ENCODE measurements at places on chromosomes 6 and 20.
A peak's percentile ranks its signal among the peaks of the same experiment; 100 is the strongest.

DNA sequence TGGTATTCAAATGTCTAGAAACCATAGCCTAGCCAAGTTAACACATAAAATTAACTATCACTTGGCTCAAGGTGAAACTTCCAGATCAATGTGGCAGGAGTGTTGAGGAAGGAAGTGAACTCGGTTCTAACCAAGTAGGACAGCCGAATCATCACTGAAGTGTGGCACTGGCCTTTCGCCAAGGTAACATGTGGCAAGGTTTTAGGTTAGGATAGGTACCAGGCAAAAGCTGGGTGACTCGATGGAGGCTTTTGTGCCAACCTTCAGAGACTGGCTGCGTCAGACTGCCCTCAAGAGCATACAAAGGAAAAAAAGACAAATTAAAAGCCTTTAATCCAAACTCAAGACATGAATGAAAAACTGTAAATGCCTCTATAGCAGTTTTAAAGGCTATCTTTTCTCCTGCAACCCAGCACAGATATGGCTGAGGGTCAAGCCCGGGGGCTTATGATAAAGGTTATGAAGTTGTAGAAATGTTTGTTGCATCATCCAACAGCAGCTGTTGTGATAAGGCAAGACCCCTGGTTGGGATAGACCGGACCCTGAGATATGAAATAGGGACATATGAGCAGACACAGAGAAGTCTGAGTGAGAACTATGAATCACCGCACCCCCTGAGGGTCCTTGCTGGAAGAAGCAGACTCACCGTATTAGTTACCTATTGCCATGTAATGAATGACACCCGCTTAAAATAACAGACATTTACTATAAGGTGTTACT lies 11.9 kb downstream of the PSMB9 start:
- H3K4me3 ChIP-seq = no peak overlapping the region
- H3K36me3 ChIP-seq = peaks cover 12% of the 10 kb centered on the region
- peaks cover 42% of the 10 kb centered on the region for H3K4me1 ChIP-seq
- H3K27me3 ChIP-seq = no peaks in the 10 kb centered on the region

DNA sequence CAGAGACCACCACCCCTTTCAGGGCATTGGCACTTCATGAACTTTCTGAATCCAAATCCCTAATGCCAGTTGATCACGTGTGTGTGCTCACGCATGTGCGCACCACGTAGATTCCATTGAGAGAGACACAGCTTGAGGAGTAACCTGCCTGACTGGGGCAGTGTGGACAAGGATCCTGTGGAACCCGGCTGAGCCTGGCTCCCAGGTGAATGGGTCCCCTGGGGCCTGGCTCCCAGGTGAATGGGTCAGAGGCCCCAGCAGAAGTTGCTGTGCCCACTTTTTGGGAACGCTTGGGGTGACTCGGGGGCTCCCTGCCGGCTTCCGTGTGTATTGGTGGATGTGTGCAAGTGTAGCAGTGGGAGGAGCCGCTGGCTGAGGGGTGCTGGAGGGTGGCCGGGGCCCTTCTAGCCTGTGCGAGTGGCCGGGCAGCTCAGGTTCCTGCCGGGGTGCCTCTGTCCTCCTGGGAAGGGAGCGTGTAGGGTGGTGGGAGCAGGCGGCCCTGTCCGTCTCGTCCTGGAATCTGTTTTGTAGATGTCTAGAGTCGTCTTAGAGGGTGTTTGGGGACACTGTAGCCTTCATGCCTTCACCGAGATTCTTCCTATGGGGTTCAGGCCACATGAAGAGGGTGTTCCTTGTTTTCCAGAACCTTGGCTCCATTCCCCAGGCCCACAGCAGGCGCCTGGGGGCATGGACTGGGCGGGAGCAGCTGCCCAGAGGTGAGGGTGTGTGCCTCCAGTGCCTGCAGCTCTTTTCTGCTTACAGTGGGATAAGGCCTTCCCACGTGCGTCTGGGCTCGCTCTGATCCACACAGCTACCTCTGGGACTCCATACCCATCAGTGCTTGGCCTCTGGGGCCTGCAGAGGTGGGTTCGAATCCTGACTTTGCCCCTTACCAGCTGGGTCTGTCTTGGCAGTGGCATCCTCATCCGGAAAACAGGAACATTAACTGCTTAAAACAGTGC lies 3.2 kb downstream of the RBM38 start:
- H3K36me3 ChIP-seq = peaks cover 67% of the 10 kb centered on the region
- no peak for DNase-seq
- no peaks in the 10 kb centered on the region for H3K27me3 ChIP-seq
- peak overlapping the region; percentile 90 for H3K4me3 ChIP-seq

DNA sequence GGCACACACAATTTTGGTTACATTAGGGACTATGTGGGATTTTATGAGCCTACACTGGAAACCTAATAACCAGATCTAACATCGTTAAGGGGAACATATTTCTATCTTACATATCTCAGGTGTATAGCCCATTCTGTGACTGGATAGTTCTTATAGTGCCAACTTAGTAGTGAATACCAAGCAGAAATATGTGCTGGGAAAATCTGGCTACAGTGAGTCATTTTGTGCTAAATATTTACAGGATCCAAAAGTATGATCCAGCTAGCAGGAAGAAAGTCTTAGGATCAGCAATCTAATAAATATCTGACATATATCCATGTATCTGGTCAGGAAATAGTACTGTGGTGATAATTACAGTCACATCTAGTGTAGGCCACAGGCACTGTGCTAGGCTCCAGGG lies 94.6 kb upstream of the INSM1 start:
- no peak overlapping the region for H3K27ac ChIP-seq
- DNase-seq = no peak
- no peak overlapping the region for H3K4me3 ChIP-seq
- H3K36me3 ChIP-seq = no peaks in the 10 kb centered on the region
- H3K4me1 ChIP-seq = peaks cover 4% of the 10 kb centered on the region
- H3K27me3 ChIP-seq = peaks cover 10% of the 10 kb centered on the region

GRCh38 chr20:53708129-53708968 lies 114.7 kb upstream of the ZNF217 start:
- peak overlapping the region; percentile 61 for H3K4me3 ChIP-seq
- no peaks in the 10 kb centered on the region for H3K36me3 ChIP-seq
- no peaks in the 10 kb centered on the region for H3K27me3 ChIP-seq
- peak; percentile 48 for DNase-seq

- no peaks in the 10 kb centered on the region for H3K36me3 ChIP-seq
- H3K4me1 ChIP-seq = no peaks in the 10 kb centered on the region
- H3K27ac ChIP-seq = no peak overlapping the region
- no peak overlapping the region for H3K4me3 ChIP-seq
Observed at GRCh38 chr20:36271639-36272546, 34.2 kb upstream of the DLGAP4 start.

- H3K4me3 ChIP-seq = no peak overlapping the region
- H3K4me1 ChIP-seq = peaks cover 76% of the 10 kb centered on the region
- no peak for DNase-seq
- no peaks in the 10 kb centered on the region for H3K27me3 ChIP-seq
Observed at GRCh38 chr20:59182401-59183044, 18.9 kb downstream of the ZNF831 start.

DNA sequence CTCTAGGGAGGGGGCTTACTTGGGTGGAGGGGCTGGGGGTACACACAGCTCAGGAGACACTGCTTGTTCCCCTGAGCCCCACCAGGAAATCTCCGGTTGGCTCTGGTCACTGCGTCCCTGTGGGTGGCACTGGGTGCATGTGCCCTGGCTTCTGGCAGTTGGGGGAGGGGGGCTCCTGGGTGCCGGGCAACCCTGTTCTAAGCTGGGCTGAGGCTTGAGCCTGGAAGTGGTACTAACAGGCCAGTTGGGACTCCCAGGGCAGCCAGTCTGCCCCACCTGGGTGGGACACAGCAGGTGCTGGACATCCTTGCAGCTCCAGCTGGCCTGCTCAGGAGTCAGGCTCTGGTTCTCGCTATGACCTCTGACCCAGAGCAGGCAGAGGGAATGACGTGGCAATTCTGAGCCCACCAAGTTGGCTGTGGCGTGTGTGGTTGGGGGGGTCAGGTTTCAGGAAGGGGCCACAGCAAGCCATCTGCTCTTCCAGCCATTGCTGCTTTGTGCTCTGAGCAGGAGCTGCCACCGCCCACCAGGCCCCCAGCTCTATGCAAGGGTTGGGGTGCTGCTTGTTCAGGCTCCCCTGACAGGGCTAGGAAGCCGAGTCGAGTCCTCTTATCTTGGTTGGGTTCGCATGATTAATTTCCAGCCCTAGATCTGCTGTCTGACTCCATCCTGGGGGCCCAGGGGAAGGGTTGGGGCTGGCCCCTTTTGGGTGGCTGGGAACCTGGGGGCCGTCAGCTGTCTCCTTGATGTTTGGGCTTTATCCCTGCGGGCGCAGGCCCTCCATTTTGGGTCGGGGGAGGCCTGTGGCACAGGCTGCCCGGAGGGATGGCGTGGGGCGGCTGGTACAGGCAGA lies 590 bp downstream of the C20orf204 start:
- peak overlapping the region; percentile 24 for H3K4me3 ChIP-seq
- peak overlapping the region; percentile 93 for H3K27ac ChIP-seq
- DNase-seq = peak; percentile 53
- peaks cover 7% of the 10 kb centered on the region for H3K36me3 ChIP-seq
- H3K4me1 ChIP-seq = peaks cover 69% of the 10 kb centered on the region

DNA sequence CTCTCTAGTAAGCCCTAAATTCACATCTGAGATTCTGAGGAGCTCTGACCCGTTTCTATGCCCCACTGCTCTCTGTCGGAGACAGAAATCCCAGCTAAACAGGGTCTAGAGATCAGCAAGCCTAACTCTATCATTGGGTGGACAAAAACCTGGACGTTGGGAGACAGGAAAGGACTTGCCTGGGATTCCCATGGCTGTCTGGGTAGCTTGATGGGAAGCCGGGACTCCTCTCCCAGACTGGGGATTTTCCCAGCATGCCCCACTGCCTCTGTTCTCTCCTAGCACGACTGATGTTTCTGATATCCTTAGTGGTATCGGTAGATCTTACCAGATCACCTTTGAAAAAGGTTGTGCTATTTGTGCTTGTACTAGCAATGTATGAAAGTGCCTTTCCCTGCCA lies 22.9 kb downstream of the DUSP22 start:
- peaks cover 45% of the 10 kb centered on the region for H3K4me1 ChIP-seq
- H3K27me3 ChIP-seq = no peaks in the 10 kb centered on the region
- DNase-seq = no peak
- H3K27ac ChIP-seq = no peak overlapping the region
- peaks cover 6% of the 10 kb centered on the region for H3K36me3 ChIP-seq

DNA sequence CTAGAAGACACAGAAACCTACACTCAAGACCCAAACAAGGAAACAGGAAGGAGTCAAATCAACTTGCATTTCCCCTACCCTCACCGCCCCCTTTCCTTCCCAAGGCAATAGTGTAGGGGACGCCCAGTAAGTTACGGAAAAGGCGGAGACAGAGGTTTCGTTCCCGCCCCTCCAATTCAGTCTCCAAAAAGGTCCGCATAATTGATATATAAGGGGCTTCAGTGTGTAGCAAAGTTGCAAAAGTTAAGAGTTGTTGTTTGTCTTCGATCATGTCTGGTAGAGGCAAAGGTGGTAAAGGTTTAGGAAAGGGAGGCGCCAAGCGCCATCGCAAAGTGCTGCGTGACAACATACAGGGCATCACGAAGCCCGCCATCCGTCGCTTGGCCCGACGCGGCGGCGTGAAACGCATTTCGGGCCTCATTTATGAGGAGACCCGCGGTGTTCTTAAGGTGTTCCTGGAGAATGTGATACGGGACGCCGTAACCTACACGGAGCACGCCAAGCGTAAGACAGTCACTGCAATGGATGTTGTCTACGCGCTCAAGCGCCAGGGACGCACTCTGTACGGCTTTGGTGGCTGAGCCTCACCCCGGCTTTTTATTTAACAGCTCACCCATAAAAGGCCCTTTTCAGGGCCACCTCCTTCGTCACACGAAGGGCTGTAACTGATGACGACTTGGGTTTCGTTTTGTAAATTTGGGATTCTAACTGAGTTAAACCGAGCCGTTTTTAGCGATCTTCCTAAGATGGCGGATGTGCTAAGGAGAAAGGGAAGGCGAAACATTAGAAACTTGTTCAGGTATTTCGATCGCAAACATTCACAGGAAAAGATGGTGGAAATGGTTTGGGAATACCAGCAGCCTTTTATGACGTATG lies 124.6 kb upstream of the BTN3A2 start:
- peak overlapping the region; percentile 82 for H3K4me3 ChIP-seq
- H3K36me3 ChIP-seq = peaks cover 7% of the 10 kb centered on the region
- peaks cover 2% of the 10 kb centered on the region for H3K27me3 ChIP-seq

DNA sequence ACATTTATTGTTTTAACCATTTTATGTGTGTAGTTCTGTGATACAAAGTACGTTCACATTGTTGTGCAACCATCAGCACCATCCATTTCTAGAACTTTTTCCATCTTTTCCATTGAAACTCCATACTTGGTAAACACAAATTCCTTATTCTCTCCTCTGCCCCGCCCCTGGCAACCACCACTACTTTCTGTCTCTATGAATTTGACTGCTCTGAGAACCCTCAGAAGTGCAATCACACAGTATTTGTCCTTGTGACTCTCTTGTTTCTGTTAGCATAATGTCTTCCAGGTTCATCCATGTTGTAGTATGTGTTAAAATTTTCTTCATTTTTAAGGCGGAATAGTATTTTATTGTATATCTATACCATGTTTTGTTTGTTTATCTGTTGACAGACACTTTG lies 56.9 kb downstream of the DHX35 start:
- H3K36me3 ChIP-seq = peaks cover 87% of the 10 kb centered on the region
- H3K4me1 ChIP-seq = peaks cover 60% of the 10 kb centered on the region
- H3K4me3 ChIP-seq = no peak overlapping the region
- H3K27me3 ChIP-seq = no peaks in the 10 kb centered on the region
- DNase-seq = no peak

- H3K4me3 ChIP-seq = peak within 1 kb of the TSS; percentile 86
- peaks cover 28% of the 10 kb centered on the region for H3K36me3 ChIP-seq
- peak within 1 kb of the TSS; percentile 99 for H3K27ac ChIP-seq
- H3K27me3 ChIP-seq = no peaks in the 10 kb centered on the region
- DNase-seq = peak; percentile 81
Observed at GRCh38 chr20:2101057-2101864, at the start of gene STK35. Gene STK35, plus strand, starts transcription at chr20:2101827. Its CDS starts 55 bp downstream, at chr20:2101882.

DNA sequence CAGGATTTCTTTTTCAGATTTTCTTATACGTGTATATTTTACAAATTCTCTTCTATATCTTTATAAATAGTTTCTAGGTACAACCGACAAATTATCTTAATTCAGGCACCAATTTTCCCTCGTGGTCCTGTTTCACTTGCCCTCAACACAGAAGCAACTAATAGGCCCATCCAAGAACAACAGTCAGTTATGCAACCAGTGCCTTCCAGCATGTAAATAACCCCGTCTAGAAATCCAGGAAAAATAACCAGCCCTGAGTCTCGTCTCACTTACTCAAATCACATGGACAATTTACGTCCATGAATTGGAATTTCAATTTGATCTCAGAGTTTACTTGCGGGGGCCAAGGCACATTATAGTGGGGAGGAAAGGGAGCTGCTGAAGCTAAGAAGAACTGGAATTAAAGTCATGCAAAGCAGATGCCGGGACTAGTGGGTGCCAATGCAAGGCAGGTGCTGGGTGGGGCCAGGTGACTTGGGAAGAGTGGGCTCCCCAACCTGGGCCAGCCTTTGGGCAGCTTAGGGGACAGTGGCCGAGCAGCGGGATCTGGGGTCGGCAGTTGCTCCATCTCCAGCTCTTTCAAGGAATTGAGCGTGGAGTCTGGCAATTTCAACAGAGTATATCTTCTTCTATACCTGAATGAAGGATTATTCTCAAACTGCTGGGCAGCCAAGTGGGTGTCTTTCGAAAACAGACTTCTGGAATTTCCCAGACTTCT lies 121.7 kb downstream of the EDN3 start:
- no peaks in the 10 kb centered on the region for H3K27me3 ChIP-seq
- H3K4me3 ChIP-seq = no peak overlapping the region
- no peak overlapping the region for H3K27ac ChIP-seq
- no peaks in the 10 kb centered on the region for H3K4me1 ChIP-seq

GRCh38 chr6:30800871-30801270 lies 56.5 kb upstream of the IER3 start:
- H3K4me1 ChIP-seq = peaks cover 37% of the 10 kb centered on the region
- peaks cover 11% of the 10 kb centered on the region for H3K36me3 ChIP-seq
- H3K27me3 ChIP-seq = no peaks in the 10 kb centered on the region

Measured in activated naive CD8-positive, alpha-beta T cell treated with anti-CD3 and anti-CD28 coated beads, Interleukin-2, amount 50 U/mL, for 24 hours (primary cell).